KBM-7 (cell line): ENCODE measurements at places on chromosomes 1 and 21.

DNA sequence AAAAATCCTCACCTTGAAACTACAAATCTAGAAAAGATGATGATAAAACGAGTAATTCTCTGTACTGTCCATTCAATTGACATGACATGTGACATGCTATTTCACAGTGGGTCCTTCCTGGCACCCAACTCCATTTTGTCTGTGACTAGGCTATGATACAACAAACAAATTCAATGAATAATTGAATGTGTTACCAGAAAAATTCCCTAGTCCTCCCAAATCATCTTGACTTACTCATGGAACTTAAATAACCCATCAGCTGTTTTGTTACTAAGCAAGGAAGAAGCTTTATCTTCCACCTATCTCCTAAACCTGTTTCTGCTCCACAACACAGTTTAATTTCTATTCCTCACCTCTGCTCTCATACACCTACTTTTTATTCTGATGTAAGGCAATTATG is 30.4 kb downstream of the B3GALNT2 start:
- no peak for DNase-seq

GRCh38 chr1:244695937-244696336 is 43.0 kb downstream of the DESI2 start:
- DNase-seq: no peak

DNA sequence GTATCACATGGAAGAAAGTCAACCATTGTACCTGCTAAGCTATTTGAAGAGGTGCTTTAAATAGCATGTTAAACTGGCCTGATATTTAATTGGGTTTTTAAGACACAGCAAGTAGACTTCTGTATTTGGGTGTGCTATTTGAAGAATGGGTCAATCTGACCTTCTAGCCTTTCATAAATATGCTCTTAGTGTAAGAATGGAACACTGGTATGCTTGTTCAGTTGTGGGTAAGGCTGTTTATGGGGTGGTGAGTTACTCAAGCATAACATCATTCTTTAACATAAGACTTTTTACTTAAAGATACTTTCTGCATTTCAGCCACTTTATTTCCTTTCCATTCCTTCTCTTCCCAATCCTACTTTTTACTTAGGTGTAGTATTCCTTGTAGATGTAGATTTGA is 21.4 kb downstream of the AHCYL1 start:
- DNase-seq: no peak

DNA sequence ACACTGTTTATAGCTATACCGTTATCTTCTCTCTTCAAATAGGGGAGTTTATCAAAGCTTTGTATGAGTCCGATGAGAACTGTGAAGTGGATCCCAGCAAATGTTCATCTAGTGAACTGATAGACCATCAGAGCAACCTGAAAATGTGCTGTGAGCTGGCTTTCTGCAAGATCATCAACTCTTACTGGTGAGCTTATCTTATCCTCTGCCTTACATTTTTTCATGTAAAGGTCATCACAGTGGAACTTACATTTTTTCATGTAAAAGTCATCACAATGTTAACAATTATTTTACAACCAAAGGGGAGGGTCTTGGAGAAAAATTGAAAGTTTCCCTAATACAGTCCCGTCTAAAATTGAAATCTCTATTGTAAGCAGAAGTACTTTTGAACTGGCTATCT is 45.2 kb downstream of the CLEC20A start:
- DNase-seq: no peak

GRCh38 chr1:17852383-17852782 is 97.2 kb downstream of the ACTL8 start:
- no peak for DNase-seq
